ENCODE measurements at places on chromosomes 1 and 21.

GRCh38 chr1:100073531-100073930 is 59.2 kb downstream of the SASS6 start:
- DNase-seq, result no peak

- no peak for DNase-seq
Measured at GRCh38 chr1:24384251-24385090, 29.1 kb downstream of the STPG1 start.

DNA sequence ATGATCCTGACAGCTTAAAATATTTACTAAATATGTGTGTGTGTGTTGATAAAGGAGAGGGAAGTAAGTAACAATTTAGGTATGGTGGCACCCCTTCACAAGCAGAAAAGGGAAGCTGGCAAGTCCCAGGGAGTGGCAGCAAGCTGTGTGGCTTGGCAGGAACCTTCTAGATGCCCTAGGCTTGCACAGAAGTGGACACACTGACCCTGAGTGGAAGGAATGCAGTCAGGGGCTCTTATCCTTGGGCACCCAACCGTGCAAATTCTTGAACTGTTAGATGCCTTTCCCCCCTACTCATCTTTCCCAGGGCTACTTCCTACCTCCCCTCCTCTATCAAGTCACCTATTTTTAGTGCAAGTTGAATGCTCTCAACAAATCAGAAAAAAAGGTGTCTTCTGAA is 18.9 kb downstream of the ACP6 start:
- no peak for DNase-seq

DNA sequence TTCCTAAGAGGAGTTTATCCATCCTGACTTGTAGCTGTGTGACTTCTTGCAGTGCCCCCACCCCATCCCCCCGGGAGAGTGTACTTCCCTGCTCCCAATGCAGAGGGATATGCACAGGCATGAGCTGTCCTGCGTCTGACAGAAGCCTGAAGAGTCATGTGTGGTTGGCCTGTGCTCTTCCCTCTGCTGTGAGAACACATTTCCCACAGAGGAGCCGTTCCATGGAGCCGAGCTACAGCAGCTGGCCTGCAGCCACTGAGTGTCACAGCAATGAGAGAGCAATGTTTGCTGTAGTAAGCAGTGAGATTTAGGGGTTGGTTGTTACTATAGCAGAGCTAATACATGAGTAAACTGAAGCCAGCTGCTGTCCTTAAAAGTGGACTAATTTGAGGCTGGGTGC is 22.0 kb downstream of the PARS2 start:
- DNase-seq, result no peak

All from stimulated activated CD8-positive, alpha-beta memory T cell treated with anti-CD3 and anti-CD28 coated beads, Interleukin-4, amount 100 ng/mL, for 1 hour (primary cell).